Stimulated activated CD8-positive, alpha-beta memory T cell treated with anti-CD3 and anti-CD28 coated beads, Interleukin-15, amount 100 ng/mL, for 48 hours (primary cell): ENCODE measurements at places on chromosomes 5 and 9.

- DNase-seq: no peak
Measured at GRCh38 chr5:435961-436640, 6.9 kb upstream of the EXOC3 start.

GRCh38 chr9:100468041-100468440, 4.9 kb upstream of the TMEFF1 start:
- DNase-seq: no peak

DNA sequence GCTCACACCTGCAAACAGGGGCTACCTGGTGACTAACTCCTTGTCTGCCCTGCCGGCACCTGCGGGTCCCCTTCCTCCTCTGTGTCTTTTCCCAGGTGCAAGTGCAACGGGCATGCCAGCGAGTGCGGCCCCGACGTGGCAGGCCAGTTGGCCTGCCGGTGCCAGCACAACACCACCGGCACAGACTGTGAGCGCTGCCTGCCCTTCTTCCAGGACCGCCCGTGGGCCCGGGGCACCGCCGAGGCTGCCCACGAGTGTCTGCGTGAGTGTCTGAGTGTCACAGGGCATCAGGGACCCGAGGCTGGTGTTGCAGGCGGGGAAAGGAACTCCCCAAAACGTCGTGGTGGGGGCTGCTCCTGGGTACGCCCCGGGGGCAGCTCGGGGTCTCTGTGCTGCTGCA, 27.1 kb downstream of the LAMC3 start:
- no peak for DNase-seq

- DNase-seq: no peak
Measured at GRCh38 chr9:120711354-120711753, 2.9 kb downstream of the MEGF9 start.

GRCh38 chr5:8394965-8395364, 526.0 kb downstream of the MTRR start:
- no peak for DNase-seq

DNA sequence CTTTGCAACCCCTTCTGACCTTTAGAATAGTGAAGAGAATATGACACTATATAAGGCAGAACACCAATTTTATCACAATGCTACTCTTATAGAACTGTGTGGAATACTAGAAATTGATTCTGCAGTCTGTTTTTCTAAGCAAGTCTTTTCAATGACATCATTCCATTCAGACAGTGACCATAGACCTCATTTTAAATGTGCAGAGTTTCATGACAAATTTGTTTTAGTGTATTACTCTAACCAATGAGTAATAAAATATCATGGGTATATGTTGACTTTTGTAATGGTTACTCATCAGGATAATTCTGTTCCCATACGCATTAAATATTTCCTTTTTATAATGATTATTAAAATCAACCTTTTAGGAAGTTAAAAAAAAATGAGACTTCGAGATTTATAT, 219.9 kb downstream of the COX7C start:
- no peak for DNase-seq

GRCh38 chr5:124581738-124582560, 164.5 kb downstream of the ZNF608 start:
- DNase-seq: no peak
